ENCODE measurements at places on chromosomes 5 and 9.
A peak's percentile ranks its signal among the peaks of the same experiment; 100 is the strongest.

- DNase-seq: no peak
Observed at GRCh38 chr9:121302341-121302740, 34.4 kb downstream of the GSN start.

GRCh38 chr9:72315089-72315509 lies 49.9 kb downstream of the ZFAND5 start:
- DNase-seq: no peak

GRCh38 chr5:134086943-134087305 lies 27.6 kb upstream of the TCF7 start:
- peak; percentile 72 for DNase-seq

GRCh38 chr9:108869092-108869725 lies 7.1 kb downstream of the ACTL7A start:
- no peak for DNase-seq

GRCh38 chr9:32551276-32552051 lies 663 bp upstream of the SMIM27 start:
- DNase-seq: no peak

Measured in stimulated activated CD4-positive, alpha-beta T cell treated with anti-CD3 and anti-CD28 coated beads, TNF-alpha, amount 100 ng/mL, for 1 hour (primary cell).